GM12865 (cell line): ENCODE measurements at places on chromosomes 16 and 17.

DNA sequence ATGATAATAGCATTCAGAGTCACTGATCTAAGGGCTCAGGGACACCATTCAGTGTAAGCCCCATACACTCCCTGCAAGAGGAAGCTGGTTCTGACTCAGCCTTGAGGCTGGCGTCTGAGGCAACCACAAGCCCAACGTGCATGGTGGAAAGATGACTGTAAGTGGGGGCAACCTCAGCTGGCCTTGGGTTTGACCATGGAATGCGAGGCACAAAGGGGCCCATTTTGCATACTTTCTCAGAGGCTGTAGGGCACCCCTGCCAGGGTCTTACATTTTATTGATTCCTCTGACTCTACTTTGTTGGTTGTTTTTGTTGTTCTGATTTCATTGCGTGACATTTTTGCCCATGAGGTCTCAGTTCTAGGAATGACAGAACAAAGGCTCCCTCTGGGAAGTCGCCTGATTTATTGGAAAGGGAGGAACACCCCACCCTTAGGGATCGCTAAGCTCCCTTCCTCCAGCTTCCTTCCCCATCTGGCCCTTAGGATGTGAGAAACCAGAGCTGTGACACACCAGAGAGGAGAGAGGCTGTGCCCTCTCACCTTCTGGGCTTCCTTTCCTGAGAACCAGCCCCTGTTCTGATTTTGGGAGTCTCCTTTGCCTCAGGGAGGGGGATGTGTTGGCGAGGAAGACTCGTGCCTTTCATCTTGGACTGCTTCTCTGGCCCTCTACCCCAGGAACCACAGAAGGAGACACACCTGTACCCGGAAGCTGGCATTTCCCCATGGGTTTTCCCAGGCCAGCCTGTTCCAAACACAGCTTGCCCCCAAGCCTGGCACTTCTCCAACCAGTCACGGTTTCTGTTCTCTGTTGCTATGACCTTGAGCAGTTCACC lies 5.6 kb upstream of the CIITA start:
- peak; percentile 92 for DNase-seq

DNA sequence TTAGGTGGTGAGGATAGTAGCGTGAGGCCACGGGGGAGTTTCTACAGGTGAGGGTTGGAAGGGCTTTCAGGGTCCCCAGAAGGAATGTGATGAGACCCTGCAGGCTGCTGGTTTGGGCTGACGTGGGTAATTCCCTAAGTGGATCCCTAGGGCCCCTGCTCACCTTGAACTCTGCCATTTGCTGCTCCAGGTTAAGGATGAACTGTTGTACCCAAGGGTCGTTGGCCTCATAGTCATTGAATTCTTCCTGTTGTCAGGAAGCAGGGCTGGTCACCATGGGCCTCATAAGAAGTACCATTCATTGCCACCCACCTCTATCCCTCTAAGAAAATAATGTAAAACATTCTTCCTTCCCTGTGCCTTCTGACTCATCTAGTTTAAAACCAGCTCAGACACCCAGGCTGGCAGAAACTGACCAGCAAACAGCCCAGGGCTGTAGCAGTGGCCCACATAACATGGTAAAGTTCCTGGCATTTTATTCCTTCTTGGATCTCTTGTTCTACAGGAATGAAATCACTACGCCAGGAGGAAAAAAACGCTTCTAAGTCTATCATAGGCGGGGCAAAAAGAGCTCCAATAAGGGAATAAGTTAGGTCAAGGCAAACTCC lies 27.6 kb downstream of the FCSK start:
- DNase-seq: no peak

- no peak for DNase-seq
Measured at GRCh38 chr17:2230877-2231276, 72.7 kb downstream of the SMG6 start.

GRCh38 chr17:44548376-44549230 lies 8.7 kb upstream of the FZD2 start:
- no peak for DNase-seq

GRCh38 chr17:17935321-17936271 lies 36.6 kb downstream of the TOM1L2 start:
- DNase-seq: no peak

- DNase-seq: no peak
Measured at GRCh38 chr17:6591599-6592158, 35.3 kb upstream of the PITPNM3 start.
